Hematopoietic multipotent progenitor cell treated with erythropoietin and hydrocortisone succinate and interleukin-3 and kit ligand, for 17 days (in vitro differentiated cells): ENCODE measurements at places on chromosomes 1 and 21.

DNA sequence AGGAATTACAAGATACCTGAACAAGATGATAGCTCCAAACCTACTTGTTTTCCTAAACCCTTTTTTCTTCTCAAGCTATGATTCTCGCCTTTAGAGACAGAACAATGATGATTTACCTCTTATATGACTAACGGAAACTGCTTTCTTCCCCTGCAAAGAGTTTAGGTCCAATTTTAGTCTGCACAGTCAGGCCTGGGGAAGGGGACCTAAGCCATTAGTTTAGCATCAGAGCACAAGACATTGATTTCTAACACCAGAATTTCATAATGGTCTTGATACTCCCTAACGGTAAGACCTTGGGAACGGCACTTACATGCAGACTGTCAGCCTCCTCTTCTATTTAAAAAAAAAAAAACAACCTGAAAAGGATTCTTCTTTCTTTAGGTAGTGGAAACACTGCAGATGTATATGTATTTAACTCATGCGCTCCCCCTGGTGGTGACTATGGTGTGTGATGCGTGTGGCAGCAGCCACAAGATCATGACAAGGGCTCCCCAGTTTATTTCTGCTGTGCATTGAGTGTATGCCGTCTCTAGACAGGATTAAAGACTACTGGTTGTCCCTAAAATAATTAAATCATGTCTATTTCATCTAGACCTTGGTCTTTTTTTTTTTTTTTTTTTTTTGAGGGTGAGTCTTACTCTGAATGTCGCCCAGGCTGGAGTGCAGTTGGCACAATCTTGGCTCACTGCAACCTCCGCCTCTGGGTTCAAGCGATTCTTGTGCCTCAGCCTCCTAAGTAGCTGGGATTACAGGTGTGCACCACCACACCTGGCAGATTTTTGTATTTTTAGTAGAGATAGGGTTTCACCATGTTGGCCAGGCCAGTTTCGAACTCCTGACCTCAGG lies 37.3 kb upstream of the TMEM222 start:
- peak; percentile 90 for DNase-seq

- no peak for DNase-seq
These were observed 50.1 kb downstream of the AKT3 start for GRCh38 chr1:243799908-243800307.

- DNase-seq, result no peak
These were observed 42.1 kb downstream of the KIAA1614 start for GRCh38 chr1:180954801-180955165.

DNA sequence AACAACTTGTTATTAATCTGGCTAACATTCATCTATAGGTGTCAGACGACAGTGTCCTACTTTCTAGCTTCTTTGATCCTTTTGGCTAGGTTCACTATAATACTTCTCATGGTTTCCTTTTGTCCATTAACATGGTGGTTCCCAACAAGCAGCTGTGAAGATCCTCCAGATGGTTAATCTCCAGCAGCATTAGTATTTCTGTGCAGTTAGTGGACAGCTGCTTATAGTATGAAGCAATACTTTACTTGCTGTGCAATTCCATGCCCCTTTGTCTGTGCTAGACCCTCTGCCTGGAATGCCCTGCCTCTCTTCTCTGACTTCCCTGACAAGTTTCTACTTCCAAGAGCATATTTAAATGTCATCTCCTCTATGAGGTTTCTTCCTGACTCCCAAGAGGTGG lies 41.7 kb upstream of the ARHGAP29 start:
- DNase-seq, result no peak

- peak; percentile 28 for DNase-seq
These were observed 429 bp downstream of the SRRM1 start for GRCh38 chr1:24643363-24644099.

GRCh38 chr1:101044749-101045148 lies 19.2 kb upstream of the DPH5 start:
- DNase-seq, result no peak

- DNase-seq, result no peak
These were observed 124.5 kb upstream of the GALNT2 start for GRCh38 chr1:229942501-229942900.

GRCh38 chr1:117678246-117678977 lies 72.6 kb downstream of the TENT5C start:
- no peak for DNase-seq

DNA sequence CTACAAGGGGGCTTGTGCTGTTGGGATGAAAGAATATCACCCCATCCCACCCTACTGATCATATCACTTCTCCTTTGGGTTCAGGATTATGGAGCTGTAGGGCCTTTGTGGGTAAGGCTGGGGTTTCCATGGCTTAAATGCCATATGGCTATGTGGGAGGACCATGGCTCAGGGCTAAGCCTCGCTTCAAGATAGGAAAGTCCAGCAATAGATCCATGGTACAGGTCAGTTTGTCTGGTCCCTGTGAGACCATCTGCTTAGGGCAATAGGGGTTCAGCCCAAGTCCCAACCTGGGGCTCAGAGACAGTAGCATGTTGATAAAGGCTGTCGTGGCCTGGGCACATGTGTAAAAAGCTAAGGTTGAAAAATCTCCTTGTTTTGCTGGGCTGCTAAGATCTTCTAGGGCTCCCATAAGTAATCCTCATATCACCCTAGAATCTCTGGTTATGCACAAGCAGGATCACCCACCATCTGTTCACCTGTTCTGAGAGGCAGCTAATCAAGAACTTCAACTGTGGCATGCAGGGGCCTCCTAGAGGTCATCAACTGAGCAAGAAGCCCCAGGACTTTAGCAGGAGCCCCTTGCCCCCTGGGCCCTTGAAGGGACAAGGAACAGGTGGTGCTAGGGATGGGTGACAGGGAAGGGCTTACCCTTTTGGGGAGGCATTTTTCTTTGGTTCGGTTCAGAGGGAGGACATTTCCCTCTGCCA lies 66.5 kb downstream of the UBE2T start:
- DNase-seq, result no peak

GRCh38 chr1:101314244-101314643 lies 77.4 kb downstream of the S1PR1 start:
- no peak for DNase-seq

GRCh38 chr1:183443011-183443410 lies 24.8 kb upstream of the NMNAT2 start:
- no peak for DNase-seq

DNA sequence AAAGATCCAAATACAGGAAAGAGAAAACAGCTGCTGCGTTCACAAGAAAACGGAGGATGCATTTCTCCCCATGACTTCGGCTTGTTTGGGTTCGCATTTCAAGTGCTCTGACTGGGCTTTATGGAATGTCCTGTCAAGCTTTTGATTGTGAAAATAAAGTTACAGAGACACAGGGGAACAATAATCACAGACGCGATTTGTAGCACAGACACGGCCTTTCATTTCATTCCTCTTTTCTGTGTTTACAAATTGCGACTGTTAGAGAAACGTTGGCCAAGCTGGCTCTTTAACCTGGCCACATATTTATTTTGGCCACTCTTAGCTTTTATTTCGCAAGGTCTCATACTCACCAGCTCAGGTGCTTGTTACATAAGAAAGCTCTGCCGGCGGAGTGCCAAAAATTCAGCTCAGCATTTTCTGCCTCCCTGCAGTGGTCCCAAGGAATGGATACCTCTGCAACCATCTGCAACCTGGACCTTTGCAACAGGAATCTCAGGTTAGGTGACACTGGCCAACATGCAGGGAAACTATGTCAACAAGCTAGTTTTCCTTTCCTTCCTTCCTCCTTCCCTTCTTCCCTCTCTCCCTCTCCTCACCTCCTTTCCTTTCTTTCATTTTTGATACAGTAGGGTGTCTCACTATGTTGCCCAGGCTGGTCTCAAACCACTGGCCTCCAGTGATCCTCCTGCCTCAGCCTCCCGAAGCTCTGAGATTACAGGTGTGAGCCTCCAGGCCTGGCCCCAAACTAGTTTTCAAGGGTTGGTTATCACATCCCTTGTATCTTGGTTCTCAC lies 58.2 kb upstream of the SLC45A1 start:
- DNase-seq, result no peak

DNA sequence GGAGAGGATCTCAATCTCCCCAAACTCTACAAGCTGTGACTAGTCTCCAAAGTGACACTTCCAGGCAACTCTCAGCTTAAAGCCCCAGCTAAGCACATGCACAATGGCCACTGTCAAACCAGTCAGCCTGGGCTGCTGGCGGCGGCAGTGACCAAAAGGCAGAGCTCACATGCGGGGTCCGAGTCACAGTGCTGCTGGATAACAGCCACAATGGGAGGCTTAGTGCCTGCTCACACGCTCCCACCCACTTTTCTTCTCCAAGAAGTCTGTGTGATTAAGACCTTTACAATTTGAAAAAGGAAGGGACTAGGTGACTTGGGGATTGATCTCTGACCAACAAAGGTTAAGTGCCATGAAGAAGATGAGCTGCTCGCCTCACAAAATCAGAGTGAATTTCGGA lies 16.8 kb downstream of the RIPK4 start:
- no peak for DNase-seq

GRCh38 chr1:26853156-26853555 lies 9.8 kb upstream of the SFN start:
- DNase-seq, result peak; percentile 94

GRCh38 chr1:228013131-228013934 lies 6.5 kb downstream of the WNT3A start:
- no peak for DNase-seq
